ENCODE measurements at places on chromosomes 6 and 20. TPM values are rescaled to one million over a fixed set of nuclear protein-coding genes. Genes with fewer than 3 reads are reported as not detected.
A peak's percentile ranks its signal among the peaks of the same experiment; 100 is the strongest.

DNA sequence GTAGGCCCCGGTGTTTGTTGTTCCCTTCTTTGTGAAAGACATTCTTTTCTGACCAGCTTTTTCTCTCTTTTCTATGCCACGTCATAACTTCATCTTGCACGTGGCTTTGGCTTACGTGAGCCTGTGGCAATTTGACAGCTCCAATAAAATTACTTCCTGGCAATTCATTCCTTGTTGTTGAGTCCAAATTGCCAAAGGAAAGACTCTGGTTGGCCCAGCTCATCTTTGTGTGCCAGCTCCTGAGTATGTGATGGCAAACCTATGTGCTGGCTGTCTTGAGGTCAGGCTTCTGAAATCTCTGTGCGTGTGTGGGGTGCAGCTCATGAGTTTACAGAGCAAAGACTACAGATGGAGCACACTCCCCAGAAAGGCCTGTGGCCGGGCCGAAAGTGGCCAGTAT lies 272.5 kb upstream of the SGK1 start:
- no peak for DNase-seq

SLC4A11 gene
- total RNA-seq, result 0.54 TPM

OTOR gene
- not detected for total RNA-seq

CGAS gene
- 8.3 TPM for total RNA-seq

DNA sequence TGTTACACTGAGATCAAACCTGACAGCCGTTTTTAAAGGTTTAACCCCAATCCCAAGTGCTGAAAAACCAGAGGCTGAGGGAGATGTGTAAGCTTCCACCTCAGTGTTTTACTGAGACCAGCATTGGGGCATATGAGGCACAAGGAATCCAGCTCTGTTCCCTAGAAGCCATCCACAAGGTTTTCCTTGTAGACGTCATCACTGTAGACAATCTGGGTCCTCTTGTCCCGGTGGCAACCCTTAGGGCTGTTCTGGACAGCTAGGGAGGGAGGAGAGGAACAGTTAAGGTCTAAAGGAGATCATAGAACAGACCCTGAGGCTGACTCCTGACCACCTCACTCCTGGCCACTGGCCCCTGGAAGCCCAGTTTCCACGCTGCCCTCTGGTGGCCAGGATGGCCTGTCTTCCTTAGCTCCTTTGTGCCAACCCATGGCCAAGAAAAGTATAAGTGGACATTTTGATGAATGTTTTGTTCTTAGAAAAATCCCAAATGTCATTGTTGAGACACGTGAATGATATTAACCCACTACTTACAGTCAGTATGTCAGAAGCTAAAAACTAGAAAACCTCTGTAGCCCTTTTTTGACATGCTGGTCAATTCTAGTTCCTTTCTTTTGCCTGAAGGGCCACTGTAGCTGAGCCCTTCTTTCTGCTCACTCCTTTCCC lies 6.4 kb downstream of the CFB start:
- DNase-seq, result peak; percentile 31

DNA sequence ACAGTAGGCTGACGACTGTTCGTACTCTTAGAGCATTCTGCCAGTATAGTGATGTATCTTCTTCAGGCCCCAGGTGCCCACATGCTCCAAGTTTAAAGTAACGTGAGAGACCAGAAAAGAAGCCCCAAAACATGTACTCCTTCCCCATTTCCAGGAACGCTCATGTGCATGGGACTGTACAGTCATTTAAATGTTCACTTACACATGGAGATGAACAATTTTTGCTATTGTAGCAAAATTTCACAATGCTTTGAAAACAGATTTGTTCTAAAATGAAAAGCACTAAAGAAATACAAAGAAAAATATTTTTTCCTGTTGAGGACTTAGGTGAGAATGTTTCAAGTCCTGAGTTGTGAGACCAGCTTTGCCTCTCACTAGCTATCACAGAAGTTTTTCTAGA lies 269.3 kb upstream of the PRDM1 start:
- no peak for DNase-seq

All from Peyer's patch (tissue), 4 donors.